ENCODE measurements at places on chromosomes 7 and 10.

DNA sequence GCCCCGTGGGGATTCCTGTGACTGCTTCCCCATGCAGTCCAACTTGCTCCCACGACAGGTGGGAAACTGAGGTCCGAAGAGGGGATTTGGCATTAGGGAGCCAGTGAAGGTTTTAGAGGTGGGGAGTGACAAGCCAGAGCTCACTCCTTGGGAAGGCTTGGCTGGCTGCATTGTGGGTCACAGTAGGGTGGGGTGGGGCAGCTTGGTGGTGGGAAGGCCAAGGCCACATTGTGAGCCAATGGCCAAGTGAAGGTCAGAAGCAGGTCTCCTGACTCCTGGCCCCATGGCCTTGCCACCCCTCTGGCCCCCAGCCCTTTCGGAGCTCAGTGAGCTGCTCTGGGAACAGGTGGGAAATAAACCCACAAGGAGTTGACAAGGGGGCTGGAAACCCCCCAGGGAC lies 2.5 kb downstream of the C10orf105 start:
- no peak for DNase-seq

DNA sequence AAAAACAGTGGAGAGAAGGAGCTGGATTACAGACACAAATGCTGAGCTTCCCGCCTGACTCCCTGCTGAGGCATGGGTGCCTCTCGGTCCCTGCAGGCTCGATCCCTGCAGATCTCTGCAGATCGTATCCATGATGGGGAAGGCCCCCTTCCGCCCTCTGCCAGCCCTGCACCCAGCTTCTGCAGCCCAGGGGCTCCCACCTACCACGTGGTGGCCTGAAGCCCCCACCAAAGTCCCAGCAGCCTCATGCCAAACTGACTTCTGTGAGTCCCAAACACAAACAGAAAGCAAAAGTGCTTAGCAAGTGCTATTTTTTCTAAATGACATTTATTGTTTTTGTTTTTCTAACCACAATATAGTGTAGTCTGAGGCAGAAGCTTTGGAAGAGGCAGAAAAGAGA lies 127.1 kb upstream of the CHST15 start:
- DNase-seq = no peak

DNA sequence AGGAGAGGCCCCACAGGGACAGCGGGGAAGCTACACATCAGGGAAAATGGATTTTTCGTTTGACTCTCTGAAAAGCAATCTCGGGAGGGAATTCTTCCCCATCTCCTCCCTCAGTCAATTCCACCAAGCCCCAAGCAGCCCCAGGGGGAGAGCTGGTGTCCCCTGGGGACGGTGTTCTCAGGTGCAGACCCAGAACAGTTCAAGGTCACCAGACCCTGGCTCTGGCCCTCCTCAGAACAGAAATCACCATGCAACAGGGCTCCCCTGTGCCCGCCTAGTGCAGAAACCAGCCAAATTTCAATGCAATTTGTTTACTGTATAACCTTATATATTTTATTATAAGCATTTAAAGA lies 34.1 kb downstream of the GSDME start:
- no peak for DNase-seq

DNA sequence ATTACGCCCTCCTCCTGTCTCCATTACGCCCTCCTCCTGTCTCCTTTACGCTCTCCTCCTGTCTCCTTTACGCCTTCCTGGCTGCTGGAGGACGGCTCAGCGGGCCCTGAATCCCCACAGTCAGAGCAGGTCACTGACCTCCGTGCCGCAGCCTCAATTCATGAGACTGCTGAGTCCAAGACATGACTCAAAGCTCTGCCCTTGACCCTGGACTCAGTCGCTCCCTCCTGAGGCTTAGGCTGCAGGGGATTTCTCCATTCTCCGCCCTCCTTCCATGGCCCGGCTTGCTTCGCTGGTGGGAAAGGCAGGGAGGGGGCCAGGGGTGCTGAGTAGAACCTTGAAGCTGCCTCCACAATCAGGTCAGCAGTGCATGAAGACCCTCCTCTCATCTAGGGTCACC lies 21.0 kb upstream of the FOXL3 start:
- DNase-seq = no peak

DNA sequence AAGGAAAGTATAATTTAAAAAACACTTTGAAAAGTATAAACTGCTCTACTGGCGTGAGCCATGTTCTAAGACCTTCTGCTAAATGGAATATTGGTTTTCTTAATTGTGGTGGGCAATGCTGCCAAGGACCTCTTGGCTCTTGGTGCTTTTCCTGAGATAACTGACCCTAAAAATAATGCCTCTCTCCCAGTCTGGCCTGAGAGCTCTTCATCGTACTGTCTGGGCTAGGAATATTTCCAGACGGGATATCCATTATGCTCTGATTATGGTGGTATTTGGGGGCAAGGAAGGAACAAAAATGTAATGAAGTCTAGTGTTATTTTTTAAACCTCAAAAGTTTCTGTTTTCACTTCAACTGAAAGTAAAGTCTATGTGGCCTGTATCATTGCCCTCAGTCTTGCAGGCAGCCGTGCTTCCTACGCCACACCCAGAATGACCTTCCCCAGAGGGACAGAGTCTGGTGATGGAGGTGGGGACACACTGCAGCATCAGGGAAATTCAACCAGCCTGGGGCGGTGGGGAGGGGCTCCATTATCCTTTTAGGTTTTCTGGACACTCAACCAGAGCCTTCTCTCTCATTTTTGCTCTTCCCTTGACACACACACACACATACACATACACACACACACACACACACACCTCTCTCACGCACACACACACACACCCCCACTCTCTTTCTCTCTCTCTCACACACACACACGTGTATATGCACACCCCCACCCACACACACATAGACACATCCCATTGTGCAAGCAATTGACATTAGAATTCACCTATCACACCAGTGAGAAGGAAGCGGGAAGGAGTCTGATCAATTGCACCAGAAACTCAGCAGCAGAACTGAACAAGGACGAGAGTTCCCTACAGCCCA lies 99.6 kb downstream of the LRRC18 start:
- DNase-seq = no peak

GRCh38 chr10:23317416-23317815 lies 27.2 kb downstream of the C10orf67 start:
- no peak for DNase-seq

DNA sequence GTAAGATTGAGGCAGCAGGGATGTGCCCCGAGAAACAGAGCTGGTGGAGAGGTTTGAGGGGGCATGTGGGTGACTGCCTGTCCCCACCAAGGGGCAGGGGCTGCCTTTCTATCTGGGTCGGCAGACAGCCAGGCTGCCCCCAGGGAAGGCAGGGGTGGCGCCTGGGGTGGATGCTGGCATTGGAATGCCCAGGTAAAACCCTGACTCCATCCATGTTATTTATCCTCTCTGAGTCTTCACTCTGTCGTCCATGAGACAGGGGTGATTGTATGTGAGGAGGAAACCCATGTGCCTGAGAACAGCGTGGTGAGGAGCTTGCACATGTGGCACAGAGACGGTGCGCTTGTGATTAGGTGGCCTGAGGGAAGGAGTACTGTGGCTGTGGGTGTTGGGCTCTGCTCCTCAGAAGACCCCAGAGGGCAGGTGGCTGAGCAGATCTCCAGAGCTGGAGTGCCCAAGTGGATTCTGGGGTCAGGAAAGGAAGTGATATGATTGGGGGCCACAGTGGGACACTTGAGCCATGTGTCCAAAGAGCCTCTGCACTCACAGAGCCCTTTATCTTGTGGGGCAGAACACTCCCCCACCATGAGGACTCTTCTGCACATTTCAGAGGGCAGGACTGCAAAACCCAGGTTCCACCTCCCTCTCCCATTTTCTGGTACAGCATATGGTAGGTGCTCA lies 100.4 kb upstream of the RET start:
- no peak for DNase-seq

- no peak for DNase-seq
Measured at GRCh38 chr7:114835303-114835702, 86.6 kb upstream of the MDFIC start.

- no peak for DNase-seq
Measured at GRCh38 chr10:61153771-61154170, 209.8 kb upstream of the RHOBTB1 start.

GRCh38 chr10:98107644-98108430 lies 26.6 kb upstream of the R3HCC1L start:
- no peak for DNase-seq

DNA sequence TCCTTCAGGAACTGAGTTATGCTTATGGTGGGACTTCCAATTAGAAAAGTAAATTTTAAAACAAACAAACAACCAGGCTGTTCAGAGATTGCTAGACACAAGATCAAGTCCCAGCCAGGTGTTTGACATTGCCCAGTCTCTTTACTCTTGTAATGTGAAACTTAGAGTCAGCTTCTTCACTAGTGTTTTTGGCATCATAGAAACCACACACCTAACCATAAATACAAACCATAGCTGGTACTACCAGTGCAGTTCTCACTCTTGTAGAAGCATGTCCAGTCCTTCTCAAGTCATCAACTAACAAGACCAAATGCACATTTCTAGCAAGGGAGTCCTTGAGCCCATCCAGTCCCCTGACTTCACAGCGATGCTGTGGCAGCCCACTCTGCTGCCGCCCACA lies 339.9 kb downstream of the GFRA1 start:
- DNase-seq = no peak

GRCh38 chr7:41219276-41219675 lies 483.6 kb downstream of the INHBA start:
- DNase-seq = no peak

GRCh38 chr10:86716466-86716865 lies 40.0 kb upstream of the BMPR1A start:
- no peak for DNase-seq

- DNase-seq = no peak
Measured at GRCh38 chr10:77686650-77687417, 49.2 kb upstream of the KCNMA1 start.

- no peak for DNase-seq
Measured at GRCh38 chr7:50306494-50307367, 2.2 kb downstream of the IKZF1 start.

DNA sequence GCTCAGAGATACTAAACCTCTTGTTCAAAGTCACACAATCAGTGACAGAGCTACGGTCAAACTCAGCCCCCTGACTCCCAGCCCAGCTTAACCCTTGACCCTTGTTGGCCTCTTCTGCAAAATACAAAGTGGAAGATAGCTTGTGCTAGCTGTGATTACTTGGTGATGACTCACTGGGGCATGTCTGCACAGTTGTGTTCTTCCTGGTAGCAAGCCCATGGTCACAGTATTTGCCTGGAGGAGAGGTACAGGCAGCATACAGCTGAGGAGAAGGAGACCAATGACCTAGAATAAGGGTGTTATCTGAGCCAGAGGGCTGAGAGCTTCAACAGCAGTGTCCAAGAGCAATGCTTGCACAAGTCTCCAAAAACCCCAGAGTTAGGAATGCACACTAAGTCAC lies 5.7 kb upstream of the HSPA12A start:
- DNase-seq = no peak

Data from CD4-positive, alpha-beta T cell treated with Interleukin-15 for 4 hours (primary cell).